Activated CD8-positive, alpha-beta memory T cell treated with anti-CD3 and anti-CD28 coated beads, Interleukin-2, amount 10 ng/mL, durations not matched to agents 7 days and 5 days (primary cell): ENCODE measurements at places on chromosomes 7 and 10. TPM values are rescaled to one million over a fixed set of nuclear protein-coding genes. Genes with fewer than 3 reads are reported as not detected.

The SORCS1 gene
- not detected for total RNA-seq

The WASHC2A gene
- total RNA-seq, result 32.5 TPM

The USP6NL gene
- 0.49 TPM for total RNA-seq

DNA sequence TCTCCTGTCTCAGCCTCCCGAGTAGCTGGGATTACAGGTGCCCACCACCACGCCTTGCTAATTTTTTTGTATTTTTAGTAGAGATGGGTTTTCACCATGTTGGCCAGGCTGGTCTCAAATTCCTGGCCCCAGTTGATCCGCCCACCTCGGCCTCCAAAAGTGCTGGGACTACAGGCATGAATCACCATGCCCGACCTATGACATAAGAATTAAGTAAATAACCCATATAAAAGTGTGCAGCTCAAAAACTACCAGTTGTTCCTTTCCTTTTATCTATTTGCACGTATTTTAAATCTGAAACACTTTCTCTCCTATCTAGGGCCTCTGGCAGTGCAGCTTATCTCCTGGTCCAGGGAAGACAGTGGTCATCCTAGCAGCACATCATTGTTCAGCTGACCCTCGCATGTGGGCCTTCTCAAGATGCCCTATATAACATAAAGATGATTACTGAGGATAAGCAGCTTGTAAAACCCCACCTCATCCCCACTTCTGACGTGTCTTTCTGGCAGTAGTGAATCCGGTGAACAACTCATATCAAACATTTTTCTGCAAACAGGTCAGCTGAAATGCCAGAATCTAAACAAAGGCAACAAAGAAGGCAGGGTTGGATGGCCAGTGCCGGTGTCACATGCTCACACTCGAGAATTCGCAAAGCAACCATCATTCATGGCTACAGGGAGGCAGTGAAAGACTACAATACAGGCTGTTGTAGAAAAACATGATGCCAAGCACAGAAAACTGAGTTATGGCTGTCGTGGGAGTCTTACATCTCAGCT is 36.0 kb upstream of the KCNIP2 start:
- H3K27ac ChIP-seq, result no peak overlapping the region
- H3K27me3 ChIP-seq, result no peaks in the 10 kb centered on the region
- no peaks in the 10 kb centered on the region for H3K36me3 ChIP-seq
- peaks cover 19% of the 10 kb centered on the region for H3K4me1 ChIP-seq

- no peak for DNase-seq
- no peaks in the 10 kb centered on the region for H3K4me1 ChIP-seq
- no peaks in the 10 kb centered on the region for H3K36me3 ChIP-seq
- H3K27me3 ChIP-seq, result no peaks in the 10 kb centered on the region
- no peak overlapping the region for H3K27ac ChIP-seq
Observed at GRCh38 chr10:21329995-21330627, 195.4 kb downstream of the SKIDA1 start.

- no peak for DNase-seq
- no peak overlapping the region for H3K27ac ChIP-seq
- H3K4me1 ChIP-seq, result no peaks in the 10 kb centered on the region
- H3K36me3 ChIP-seq, result no peaks in the 10 kb centered on the region
- H3K4me3 ChIP-seq, result no peak overlapping the region
- H3K27me3 ChIP-seq, result no peaks in the 10 kb centered on the region
Observed at GRCh38 chr7:136400877-136401276, 423.7 kb upstream of the MTPN start.

- H3K4me3 ChIP-seq, result no peak overlapping the region
- H3K27ac ChIP-seq, result no peak overlapping the region
- no peaks in the 10 kb centered on the region for H3K4me1 ChIP-seq
- H3K36me3 ChIP-seq, result no peaks in the 10 kb centered on the region
- no peak for DNase-seq
- H3K27me3 ChIP-seq, result peaks cover 8% of the 10 kb centered on the region
Observed at GRCh38 chr10:71303569-71303907, 15.5 kb upstream of the SLC29A3 start.

DNA sequence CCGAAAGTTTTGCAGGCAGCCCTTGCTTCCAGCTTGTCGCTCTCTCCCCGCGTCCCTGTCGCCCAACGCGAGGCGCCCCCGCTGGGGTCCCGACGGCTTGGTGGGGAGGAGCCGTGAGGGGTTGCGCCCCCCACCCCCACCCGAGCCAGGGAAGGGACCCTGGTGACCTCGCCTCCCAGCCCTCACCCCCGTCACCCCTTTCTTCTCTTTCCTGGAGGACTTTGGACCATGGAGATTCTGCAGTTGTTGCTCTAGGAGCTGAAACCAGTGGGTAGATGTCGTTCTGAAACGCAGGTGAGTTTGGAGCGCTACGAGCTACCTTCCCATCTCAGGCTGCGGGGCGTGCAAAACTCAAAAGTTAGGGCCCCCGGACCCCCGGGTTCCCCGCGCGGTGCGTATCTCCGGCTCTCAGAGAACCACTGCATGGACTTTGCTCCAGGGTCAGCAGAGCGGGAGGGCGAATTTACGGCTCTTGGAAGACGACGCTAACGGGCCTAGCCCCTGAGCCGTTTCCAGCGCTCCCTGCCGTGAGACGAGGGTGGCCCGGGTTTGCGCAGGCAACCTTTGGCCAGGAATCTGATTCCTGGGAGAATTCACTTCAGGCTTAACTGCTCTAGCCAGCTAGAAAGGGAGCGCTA is 684 bp upstream of the ATXN7L1 start:
- DNase-seq, result no peak
- H3K4me1 ChIP-seq, result peaks cover 21% of the 10 kb centered on the region
- H3K27ac ChIP-seq, result no peak overlapping the region
- peak overlapping the region; percentile 63 for H3K4me3 ChIP-seq
- peaks cover 2% of the 10 kb centered on the region for H3K36me3 ChIP-seq
- H3K27me3 ChIP-seq, result peaks cover 18% of the 10 kb centered on the region
